Left renal pelvis (tissue), 4 donors: ENCODE measurements at places on chromosomes 13 and 19. TPM values are rescaled to one million over a fixed set of nuclear protein-coding genes. Genes with fewer than 3 reads are reported as not detected.

The BRSK1 gene
- polyA plus RNA-seq = 12.8 TPM

The RXFP2 gene
- polyA plus RNA-seq = 0.37 TPM

The KISS1R gene
- polyA plus RNA-seq = 0.47 TPM

The CYP4F2 gene
- polyA plus RNA-seq = 0.24 TPM

The ALOX5AP gene
- 4.4 TPM for polyA plus RNA-seq

The C13orf42 gene
- polyA plus RNA-seq = 0.20 TPM

The PLPP2 gene
- polyA plus RNA-seq = 1.2 TPM

The PRTN3 gene
- polyA plus RNA-seq = 0.59 TPM

- DNase-seq = no peak
These were observed at the start of gene TMEM255B for GRCh38 chr13:113758651-113759524. TSS of gene TMEM255B (plus strand) at chr13:113759226. CDS start at chr13:113759270, 44 bp downstream.

DNA sequence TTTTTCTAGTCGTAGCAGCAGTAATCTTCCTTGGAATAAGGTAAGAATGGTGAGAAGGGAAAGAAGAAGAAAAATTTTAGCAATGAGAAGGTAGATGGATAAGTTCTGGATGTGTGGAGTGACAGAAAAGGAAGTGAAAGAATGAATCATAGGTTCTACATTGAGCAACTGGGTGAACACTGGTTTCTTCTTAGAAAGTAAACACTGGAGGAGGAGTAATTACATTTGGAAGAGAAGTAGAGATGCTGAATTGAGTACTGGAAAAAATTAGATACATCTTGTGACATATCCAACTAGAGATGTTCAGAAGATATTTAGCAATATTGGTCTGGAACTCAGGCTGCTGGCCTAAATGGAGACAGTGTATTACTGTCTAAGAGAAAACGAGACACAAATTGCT, 148.5 kb downstream of the GPC5 start:
- DNase-seq = no peak

GRCh38 chr13:112635323-112635722, 47.4 kb upstream of the TUBGCP3 start:
- DNase-seq = no peak

DNA sequence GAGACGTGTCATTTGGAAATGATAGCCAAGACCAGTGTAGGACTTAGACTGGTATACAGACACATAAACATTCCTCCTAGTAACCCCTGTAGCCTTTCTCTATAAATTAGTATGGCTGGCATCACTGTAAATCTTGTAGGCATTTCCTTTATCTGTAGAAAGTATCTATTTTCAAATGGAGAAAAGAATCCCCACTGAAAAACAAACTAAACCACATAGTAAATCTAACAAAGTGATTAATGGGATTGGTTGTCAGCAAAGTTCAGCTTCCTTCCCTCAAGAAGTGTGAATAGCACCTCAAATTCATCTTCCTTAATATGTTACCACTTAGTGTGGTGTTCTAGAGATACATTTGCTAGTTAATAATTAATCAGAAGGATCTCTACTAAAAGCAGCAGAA, 119.4 kb upstream of the NBEA start:
- DNase-seq = no peak

DNA sequence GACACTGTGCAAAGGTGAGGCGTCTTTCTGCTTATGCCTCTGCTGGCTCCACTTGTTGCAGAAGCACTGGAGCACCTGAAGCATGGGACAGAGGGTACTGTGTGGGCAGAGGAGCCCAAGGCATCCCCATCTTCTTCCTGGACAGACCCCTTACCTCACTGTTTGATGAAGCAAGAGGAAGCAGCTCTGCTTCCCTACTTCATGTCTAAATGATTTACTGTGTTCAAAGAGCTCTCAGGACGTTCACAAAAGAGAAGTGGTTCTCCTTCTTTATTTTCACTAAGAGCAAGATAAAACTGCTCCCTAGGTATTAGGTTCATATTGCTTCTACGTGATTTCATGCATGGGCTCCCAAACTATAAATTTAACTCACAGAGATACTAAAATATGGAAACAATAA, 1635.4 kb upstream of the SLC10A2 start:
- no peak for DNase-seq

- DNase-seq = no peak
These were observed 33.9 kb upstream of the TPT1 start for GRCh38 chr13:45374917-45375316.

- no peak for DNase-seq
These were observed 669.3 kb downstream of the LIG4 start for GRCh38 chr13:107545946-107546502.

DNA sequence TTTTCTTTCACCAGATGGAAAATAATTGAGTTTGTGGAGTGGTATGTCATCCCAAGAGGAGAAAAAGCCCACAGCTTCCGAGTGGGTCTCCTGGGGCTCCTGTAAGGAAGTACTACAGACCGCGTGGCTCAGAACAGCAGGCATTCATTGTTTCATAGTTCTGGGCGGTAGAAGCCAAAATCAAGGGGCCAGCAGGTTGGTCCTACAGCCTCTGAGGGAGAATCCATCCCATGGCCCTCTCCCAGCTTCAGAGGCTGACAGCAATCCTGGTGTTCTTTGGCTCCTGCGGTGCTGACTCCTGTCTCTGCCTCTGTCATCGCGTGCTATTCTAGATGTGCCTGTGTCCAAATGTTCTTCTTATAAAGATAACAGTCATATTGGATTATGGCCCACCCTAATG, 362.6 kb downstream of the FGF14 start:
- no peak for DNase-seq

DNA sequence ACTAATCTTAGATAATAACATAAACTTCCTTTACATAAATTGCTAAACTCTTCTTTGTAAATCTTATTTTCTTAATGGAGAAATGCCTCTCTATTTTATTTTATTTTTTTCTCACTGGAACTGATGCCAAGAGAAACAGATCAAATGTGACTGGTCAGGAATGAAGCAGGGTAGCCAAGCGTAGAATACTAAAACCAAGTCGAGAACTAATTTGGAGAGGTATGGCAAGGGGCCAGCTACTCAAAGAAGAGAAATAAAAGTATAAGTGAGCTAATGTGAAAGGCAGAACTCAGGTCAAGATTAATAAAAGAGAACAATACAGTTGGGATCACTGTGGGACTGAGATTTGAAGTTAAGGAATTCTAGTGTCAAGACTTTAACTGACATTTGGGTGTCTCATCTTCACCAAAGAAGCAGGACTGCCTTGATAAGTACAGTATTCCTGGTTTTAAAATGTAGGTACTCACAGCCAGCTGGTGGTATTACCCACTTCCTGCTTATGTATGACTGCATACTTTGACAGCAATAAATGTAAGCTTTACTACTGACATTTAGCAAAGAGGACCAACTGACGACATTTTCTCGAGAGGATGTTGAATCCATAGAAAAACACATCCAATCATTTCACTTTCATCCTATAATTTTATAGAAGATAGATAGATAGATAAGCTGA, 1192.2 kb downstream of the EFNB2 start:
- DNase-seq = peak; percentile 41

DNA sequence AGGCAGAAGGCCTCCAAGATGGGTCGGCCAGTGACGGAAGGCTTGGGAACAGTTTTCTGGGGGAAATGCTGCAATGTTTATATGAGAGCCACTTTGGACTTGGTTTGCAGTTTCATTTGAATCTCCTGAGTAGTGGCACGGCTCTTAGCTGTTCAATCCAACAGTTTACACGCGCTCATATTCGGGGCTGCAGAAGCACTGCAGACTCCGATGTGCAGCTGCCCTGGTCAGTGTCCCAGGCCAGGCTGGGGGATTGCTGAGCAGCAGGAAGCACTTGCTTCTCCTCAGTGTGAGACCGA, 31.7 kb downstream of the CEBPG start:
- DNase-seq = no peak

GRCh38 chr19:45103508-45104319, 10.7 kb downstream of the PPP1R37 start:
- DNase-seq = no peak

- no peak for DNase-seq
These were observed 432 bp downstream of the ZNF611 start for GRCh38 chr19:52734331-52734892.

GRCh38 chr19:33988601-33989000, 183.7 kb upstream of the LSM14A start:
- DNase-seq = no peak
